Activated CD4-positive, CD25-positive, alpha-beta regulatory T cell (primary cell): ENCODE measurements at places on chromosomes 2 and 18.

- no peak for DNase-seq
Measured at GRCh38 chr2:127392133-127392827, 4.5 kb upstream of the MAP3K2 start.

- no peak for DNase-seq
Measured at GRCh38 chr2:28326469-28326805, 66.2 kb upstream of the FOSL2 start.

- no peak for DNase-seq
Measured at GRCh38 chr2:156615836-156616322, 179.7 kb downstream of the GPD2 start.

DNA sequence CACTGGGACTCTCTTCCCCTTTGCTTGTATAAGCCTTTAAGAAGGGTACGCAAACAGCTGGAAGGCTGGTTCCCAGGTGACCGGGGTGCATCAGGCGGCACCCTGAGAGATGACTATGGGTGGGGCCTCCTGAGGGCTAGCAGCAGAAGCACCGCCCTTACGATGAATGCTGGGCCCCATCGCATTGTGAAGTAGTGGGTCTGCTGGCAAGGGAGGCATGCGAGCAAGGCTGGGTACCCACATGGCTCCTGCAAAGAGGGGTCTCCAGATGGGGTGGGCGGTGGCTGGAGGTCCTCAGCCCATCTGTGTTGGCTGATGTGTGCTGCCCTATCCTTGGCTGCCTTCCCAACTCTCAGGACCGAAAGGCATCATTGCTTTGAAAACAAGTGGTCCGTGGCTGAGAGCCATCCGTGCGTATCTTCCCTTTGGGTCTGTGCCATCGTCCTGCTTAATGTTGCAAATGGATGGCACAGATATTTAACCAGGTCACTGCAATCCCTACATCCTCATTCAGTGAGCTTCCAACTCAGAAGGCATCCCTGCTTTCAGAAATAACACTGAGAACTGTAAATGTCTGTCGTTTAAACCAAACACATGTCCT is 83.5 kb upstream of the GPC1 start:
- no peak for DNase-seq

DNA sequence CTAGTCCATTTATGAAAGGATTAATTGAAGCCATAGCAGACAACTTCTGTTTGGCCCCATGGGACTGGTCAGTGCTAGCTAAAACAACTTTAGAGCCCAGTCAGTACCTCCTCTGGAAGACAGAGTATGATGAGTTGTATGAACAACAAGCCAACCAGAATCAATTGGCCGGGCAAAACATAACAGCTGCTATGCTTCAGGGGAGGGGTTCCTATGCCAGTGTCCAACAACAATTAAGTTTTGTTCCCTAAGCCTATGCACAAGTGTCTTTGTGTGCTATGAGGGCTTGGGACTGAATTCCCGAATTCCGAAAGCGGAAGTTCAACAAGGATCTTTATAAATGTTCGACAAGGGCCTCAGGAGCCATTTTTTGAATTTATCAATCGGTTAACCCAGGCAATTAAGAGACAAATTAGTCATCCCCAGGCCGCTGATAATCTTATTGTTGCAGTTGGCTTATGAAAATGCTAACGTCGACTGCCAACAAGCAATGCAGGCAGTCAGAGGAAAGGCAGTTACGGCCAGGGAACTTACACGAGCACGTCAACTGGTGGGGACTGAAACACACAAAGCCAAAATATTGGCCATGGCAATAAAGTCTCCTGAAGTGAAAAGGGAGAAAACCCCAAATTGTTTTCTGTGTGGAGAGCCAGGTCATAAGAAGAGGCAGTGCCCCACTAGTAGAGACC is 57.9 kb downstream of the ZNF638 start:
- DNase-seq, result no peak

DNA sequence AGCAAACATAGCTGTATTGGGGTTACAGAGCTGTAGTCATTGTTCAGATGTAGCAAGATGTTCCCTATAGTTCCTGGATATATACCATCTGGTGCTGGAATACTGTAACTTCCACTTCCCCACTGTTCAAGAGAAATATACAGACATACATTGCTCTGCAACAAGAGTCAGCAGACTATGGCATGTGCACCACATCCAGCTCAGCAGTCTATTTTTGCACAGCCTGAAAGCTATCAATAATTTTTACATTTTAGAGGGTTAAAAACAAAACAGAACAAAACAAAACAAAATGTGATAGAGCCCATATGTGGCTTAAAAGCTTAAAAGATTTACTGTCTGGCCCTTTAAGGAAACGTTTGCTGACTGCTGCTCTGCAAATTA is 31.8 kb upstream of the VIT start:
- DNase-seq, result no peak

DNA sequence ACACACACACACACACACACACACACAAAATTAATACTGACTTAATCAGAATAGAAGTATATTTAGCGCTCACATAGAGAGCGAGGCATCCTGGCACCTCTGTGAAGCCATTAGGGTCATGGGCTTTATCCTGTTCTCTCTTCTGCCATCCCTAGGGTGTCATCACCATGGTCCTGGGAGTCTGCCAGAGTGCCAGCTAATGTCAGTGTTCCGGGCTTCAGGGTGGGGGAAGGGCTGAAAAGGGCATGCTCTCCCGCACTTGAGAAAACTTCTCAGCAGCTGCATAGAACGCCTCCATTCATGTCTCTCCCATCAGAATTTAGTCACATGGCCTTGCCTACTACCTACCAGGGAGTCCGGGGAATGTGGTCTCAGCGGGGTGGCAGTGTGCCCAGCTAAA is 19.7 kb upstream of the DYNC2LI1 start:
- DNase-seq, result no peak

DNA sequence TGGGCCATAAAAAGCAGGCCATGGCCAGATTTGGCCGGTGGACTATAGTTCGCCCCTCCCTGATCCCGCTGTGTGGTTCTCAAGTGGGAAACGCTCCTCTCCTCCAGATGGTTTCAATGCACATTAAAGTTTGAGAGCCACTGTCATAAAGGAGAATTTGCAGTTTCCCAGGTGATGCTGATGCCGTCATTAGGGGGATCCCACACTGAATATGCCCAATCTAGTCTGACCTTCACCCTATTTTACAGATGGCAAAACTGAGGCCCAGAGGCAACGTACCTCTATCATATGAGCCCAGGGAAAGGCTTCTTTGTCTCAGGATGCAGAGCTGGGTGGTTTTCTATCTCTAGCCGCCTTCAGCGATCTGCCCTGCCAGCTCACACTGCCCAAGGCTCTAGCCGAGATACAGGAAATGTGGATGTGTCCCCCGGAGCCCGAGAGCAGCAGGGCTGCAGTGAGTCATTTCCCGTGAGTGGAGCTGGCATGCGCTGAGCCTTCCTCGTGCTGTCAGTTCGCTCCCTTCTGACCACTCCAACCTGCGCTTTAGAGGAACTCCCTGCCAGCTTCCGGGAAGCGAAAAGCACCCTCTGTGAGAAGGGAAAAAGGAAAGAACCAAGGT is 116.2 kb downstream of the SMAD7 start:
- peak; percentile 36 for DNase-seq

GRCh38 chr2:44071454-44072046 is 75.8 kb upstream of the LRPPRC start:
- DNase-seq, result no peak

- no peak for DNase-seq
Measured at GRCh38 chr2:185372188-185372587, 366.4 kb upstream of the FSIP2 start.

DNA sequence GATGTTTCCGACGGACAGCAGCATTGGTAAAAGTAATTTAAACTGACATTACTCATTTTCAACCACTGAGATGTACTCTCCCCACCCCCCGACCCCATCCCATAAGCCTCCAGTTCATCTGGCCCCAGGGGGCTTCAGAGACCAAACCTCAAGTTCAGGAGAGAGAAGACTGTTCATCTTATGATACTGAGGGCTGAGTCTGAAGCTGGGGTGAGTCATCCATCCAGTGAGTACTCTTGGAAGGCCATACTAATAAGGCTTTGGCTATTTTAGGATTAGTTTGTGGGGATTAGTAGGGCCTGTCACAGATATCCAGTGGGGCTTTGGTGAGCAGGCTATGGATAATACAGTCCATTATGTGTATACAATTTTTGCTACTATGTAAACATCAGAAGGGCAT is 125.3 kb upstream of the APCDD1 start:
- DNase-seq, result no peak

- no peak for DNase-seq
Measured at GRCh38 chr18:67074309-67074708, 442.2 kb downstream of the DSEL start.

GRCh38 chr18:54743605-54743995 is 84.7 kb upstream of the RAB27B start:
- no peak for DNase-seq

GRCh38 chr2:9243357-9243756 is 36.7 kb downstream of the ASAP2 start:
- DNase-seq, result no peak

GRCh38 chr2:229438430-229439159 is 167.5 kb upstream of the PID1 start:
- DNase-seq, result no peak

GRCh38 chr2:240579071-240579762 is 7.3 kb upstream of the CAPN10 start:
- no peak for DNase-seq

GRCh38 chr2:162839419-162839818 is 852 bp upstream of the KCNH7 start:
- DNase-seq, result no peak

GRCh38 chr18:7824970-7825369 is 257.9 kb downstream of the PTPRM start:
- no peak for DNase-seq

DNA sequence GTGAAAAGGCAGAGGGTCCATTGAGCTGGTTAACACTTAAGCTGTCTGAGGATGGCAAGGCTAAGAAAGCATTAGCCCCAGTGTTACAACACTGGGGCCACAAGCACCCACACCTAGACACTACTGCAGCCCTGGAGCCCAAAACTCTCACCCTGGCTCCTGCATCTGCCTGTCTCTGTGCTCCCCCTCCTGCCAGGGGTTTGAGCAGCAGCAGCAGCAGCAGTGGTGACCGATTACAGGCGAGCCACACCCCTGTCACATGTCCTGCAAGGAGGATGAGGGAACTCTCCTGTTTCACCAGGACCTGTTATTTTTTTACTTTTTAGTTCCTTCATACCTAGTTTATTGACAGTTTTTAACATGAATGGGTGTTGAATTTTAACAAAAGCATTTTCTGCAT is 326.7 kb upstream of the MAP2 start:
- DNase-seq, result no peak

DNA sequence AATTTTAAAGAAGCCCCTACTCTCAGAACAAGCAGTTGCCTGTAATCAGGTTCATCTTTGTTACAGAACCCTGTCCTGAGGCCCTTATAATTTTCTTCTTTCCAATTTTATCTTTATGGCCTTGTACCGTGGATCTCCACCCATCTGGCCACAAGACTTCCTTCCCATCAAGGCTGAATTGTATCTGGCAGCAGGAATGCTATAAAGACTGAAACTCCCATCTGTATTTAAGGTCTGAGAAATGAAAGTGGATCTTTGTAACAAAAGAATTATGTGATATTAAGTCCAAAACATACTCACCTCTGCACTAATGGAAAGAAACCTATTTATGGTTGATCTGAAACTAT is 91.8 kb downstream of the METTL8 start:
- DNase-seq, result no peak

DNA sequence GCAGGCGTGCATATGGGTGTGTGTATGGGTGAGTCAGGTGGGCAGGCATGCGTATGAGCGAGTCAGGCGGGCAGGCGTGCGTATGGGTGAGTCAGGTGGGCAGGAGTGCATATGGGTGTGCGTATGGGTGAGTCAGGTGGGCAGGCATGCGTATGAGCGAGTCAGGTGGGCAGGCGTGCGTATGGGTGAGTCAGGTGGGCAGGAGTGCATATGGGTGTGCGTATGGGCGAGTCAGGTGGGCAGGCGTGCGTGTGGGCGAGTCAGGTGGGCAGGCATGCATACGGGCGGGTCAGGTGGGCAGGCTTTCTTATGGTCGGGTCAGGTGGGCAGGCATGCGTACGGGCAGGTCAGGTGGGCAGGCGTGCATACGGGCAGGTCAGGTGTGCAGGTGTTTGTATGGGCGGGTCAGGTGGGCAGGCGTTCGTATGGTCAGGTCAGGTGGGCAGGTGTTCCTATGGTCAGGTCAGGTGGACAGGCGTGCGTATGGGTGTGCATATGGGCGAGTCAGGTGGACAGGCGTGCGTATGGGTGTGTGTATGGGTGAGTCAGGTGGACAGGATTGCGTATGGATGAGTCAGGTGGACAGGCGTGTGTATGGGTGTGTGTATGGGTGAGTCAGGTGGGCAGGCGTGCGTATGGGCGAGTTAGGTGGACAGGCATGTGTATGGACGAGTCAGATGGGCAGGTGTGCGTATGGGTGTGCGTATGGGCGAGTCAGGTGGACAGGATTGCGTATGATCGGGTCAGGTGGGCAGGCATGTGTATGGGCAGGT is 28.7 kb upstream of the KLF11 start:
- no peak for DNase-seq

- DNase-seq, result no peak
Measured at GRCh38 chr18:5103693-5104092, 93.4 kb downstream of the AKAIN1 start.

GRCh38 chr2:219595256-219595655 is 2.4 kb upstream of the STK11IP start:
- DNase-seq, result no peak

- DNase-seq, result no peak
Measured at GRCh38 chr18:42412281-42412680, 457.2 kb downstream of the PIK3C3 start.

- DNase-seq, result no peak
Measured at GRCh38 chr2:46642218-46642617, 162.9 kb downstream of the TMEM247 start.

DNA sequence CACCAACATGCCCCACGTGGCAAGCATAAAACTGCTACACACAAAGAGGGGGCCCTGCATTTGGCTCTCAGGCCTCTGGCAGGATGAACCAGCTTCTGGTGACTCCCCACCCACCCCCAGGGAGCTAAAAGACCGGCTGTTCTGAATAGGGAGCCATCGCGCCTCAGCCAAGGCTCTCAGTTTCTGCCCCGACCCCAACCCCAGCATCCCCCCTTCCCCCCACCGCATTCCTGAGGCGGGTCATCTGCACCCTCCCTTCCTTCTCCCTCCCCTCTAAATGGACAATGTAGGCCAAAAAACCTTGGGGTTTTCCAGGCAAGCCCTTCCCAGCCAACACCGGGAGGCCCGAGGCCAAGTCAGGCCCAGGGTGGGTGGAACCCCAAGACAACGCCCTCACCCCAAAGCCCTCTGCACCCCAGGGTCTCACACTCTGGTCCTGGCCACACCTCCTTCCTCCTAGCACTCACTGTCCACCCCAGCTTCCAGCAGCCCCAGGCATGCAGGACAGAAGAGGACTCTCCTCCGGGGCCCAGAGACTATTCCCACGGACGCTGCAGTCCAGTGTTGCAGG is 5.7 kb downstream of the CYP26B1 start:
- no peak for DNase-seq

DNA sequence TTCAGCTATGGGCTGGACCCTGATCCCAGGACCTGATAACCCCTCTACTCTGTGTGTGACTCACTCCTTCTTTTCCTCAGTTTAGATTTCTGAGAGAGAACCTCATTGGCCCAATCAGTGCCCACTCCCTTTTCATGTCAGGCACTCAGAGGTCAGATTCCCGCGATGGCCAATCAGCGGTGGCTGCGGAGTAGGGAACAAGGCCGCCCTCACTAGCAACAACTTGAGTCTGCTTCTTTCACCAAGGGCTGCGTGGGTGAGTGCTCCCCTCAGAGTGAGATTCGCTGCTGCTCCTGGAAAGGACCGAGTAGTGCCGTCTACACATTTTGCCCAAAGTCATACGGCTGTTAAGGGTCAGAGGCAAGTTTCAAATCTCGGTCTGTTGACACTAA is 34.7 kb downstream of the NPPC start:
- DNase-seq, result no peak

- no peak for DNase-seq
Measured at GRCh38 chr2:109175350-109175678, 46.3 kb downstream of the SH3RF3 start.
